ENCODE measurements at places on chromosomes 1 and 21.

GRCh38 chr1:203359010-203359571, 8.2 kb upstream of the FMOD start:
- DNase-seq, result no peak

DNA sequence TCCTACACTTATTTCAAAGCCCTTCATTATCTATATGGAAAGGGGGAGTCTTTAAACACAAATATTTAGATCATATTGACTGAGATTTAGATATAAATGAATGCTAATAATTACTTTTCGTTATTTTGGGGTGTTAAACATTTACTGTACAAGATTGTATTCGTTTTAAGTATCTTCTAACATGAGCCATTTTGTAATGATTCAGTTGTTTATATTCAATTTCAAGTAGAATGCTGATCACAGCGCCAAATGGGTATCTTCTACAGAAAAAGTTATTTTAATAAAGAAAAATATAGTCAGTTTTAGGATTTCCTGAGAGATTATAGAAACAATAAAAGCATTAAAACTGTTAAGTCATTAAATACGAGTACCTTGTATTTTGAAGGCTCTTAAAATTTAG, 104.5 kb upstream of the HNRNPU start:
- no peak for DNase-seq

GRCh38 chr1:91757763-91758460, 128.0 kb downstream of the TGFBR3 start:
- no peak for DNase-seq

DNA sequence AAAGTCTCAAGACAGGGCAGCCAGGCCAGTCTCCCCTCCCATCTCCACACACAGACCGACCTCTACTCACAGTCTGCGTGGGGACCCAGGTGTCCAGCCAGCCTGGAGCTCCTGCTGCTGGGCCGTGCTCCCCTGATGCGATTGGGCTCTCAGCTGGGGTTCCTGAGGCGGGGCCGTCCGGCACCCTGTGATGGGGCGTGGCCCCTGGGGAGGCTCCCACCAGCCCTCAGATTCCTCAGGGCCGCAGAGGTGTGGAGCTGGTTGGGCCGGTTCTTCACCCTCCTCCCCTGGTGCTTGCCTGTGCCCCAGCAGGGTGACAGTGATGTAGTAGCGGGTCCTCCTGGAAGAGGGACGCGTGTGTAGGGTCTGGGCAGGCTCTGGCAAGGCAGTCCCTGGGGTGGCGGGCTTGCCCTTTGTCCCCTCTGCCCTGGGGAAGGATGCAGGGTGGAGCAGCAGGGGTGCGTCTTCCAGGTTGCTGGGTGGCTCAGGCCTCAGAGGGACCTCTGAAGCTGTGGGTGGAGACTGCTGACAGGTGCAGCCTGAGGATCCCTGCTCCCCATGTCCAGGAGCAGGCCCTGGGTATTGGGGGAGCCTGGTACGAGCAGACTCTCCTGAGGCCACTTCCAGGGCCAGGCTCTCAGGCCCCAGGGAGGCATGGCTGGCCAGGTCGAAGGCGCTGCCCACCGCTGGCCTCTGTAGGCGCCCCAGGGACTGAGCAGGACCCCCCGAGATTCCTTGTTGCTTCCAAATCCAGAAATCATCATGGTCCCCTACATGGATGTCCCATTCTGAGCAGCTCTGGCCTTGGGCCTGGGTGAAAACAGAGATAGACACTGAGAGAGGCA, at the start of gene CRYBG2:
CRYBG2 (minus strand) TSS at position 155 of the 845 bp plus-strand sequence. CDS start 7,473 bp downstream, outside the sequence.
- no peak for DNase-seq

DNA sequence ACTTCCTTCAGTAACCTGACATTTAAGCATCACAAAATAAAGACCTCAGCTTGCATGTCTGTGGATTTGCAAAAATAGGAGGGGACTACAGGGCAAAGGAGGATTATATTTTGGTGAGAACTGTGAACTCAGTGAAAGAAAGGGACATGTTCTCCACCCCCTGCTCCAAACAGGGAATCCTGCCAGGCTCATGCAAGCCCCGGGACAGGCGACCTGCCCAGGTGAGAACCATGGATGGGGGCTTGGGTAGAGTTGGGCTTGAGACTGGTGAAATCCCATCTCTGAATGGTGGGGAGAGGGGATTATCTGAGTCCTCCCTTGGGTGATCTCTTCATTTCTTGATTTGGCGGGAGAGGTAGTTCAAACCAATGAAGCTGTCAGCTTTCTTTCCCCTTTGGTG, 110.1 kb downstream of the SUSD4 start:
- DNase-seq, result no peak

DNA sequence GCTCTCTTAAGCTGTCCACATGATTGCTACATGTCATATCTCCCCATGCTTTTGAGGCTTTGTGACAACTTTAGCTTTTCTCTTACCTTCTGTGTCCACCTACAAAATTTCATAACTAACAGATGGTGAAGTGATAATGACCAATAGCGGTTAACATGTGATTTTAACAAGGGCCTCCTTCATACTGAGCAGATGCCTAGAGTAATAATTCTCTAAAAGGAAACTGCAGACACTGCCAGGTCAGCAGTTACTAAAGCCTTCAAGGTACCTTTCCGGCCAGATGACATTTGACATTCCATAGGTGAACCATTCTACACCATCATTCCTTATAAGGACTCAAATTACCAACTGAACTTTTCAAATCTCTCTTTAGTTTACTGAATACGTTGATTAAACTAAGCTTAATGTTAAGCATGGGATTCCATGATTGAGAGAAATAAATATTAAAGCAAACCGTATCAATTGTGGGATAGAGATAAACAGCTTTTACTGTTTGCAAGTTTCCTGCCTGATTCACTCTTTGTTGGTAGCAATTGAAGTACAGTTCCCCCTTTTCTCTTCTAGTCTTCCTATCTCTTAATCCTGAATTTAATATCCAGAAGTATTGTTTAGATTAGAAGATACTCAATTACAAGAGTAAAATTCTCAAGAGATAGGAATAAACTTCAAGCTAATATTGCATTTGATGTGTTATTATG, 205.1 kb downstream of the PLA2G4A start:
- no peak for DNase-seq
